Stimulated activated CD8-positive, alpha-beta memory T cell treated with anti-CD3 and anti-CD28 coated beads, Interleukin-4, amount 100 ng/mL, for 24 hours (primary cell): ENCODE measurements at places on chromosomes 6 and 20.

- no peak for DNase-seq
Observed at GRCh38 chr20:46651091-46651962, at the start of gene SLC13A3. Gene SLC13A3 (minus strand): TSS chr20:46651459. CDS start chr20:46651421, 38 bp downstream.

GRCh38 chr6:107784669-107785068 lies 39.4 kb downstream of the SCML4 start:
- DNase-seq: peak; percentile 19

DNA sequence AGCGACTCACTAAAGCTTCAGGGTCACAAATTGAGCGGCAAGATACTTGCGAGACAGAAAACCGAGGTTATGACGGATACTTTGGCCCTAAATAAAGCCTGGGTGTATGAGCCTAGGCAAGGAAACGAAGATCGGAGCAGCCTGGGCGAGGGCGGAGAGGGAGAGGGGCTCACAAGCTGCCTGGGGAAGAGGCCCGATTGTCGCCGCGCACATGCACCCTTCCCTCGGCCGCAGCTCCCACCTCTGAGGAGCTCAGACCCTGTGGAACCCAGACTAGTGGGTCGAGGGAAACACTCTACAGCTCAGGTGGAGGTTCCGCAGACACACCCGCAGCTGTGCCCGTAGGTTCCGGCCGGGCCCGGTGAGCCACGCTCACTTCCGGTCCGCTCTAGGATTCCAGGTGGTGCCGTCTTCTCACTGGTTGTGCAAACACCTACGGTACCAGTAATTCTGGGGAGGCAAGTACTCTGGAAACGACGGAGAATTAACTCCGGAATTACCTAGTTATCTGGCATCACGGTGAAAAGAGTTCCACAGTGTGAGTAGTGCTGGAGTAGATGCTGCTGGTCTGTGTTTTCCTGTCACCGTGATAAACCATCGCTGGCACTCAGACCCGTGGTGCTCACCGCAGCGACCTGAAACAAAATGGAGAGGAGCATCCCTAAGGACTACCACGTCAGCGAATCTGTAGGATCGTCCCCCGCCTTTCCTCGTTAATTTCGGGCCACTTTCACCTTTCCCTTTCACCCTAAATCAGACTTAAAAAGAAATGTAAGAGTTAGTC lies 61.5 kb downstream of the GPX5 start:
- DNase-seq: peak; percentile 42

DNA sequence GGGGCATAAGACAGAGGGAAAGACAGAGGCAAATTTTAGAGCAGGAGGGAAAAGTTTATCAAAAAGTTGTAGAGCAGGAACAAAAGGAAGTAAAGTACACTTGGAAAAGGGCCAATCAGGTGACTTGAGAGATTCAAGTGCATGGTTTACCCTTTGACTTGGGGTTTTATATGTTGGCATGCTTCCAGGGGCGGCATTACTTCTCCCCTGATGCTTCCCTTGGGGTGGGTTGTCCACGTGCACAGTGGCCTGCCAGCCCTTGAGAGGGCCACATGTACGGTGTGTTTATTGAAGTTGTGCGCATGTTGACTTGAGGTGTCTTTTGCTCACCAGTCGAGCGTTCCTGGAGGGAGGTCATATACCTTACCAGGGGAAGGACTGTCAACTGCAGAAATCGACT lies 259.5 kb upstream of the JARID2 start:
- no peak for DNase-seq

DNA sequence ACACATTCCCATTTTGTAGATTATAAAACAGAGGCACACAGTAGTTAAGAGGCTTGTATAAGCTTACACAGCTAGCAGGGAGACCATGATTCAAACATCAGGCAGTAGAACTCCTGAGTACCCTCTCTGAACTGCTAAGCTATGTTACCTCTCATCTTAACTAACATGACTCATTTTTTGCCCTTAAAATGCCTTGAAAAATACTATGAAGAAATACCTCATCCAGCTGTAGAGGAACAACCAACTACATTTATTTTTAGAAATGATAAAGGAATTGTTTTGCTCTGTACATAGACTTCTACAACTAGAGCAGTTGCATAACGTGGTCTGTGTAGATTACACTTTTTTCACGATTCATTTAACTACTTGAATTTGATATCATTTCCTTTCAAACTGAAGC lies 102.1 kb downstream of the FLRT3 start:
- DNase-seq: no peak

DNA sequence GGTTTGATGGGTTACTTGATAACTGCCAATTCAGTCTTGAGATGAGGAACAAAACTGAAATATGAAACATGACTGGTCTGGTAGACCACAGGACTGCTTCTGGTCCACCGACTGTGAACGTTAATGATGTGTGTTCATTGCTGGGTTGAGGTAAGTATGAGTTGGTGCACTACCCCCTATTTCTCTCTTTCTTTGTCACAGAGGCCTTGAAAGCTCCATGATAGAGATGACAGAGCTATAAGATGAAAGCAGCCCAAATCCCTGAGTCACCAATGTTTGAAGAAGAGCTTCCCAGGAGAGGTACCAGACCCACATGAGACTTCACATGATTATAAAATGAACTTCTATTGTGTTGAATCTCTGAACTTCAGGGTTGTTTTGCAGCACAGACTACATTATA lies 555.5 kb downstream of the PTPRT start:
- DNase-seq: no peak

GRCh38 chr6:154572556-154572955 lies 62.1 kb upstream of the CNKSR3 start:
- DNase-seq: no peak

DNA sequence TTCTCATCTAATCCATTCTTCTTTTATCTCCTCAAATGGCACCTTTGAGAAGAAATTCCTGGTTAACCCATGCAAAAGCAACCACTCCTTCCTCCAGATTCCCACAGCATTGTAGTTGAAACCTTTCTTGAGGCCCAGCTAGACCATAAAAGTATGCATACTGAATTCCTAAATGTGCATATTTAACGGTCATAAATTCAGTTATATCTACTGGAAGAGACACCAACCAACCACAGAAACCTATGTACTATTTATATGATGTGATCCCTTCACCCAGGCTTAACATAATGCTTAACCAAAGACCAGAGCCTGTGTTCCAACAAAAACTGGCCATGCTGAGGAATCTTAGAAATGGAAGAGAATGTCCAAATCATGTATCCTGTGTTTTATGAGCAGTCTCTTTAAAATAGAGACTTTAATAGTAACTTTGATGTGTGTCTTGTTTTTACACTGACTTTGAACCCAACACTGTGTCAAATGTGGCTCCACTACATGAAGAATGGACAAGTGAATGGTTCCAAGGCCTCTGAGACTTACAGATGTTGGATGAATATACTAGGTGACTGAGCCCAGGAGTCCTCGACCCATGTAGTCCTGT lies 11.4 kb upstream of the TAF8 start:
- DNase-seq: no peak

GRCh38 chr6:154161689-154162088 lies 122.6 kb downstream of the OPRM1 start:
- DNase-seq: no peak

- DNase-seq: no peak
Observed at GRCh38 chr20:3887876-3888620, 1.1 kb upstream of the PANK2 start.
